ENCODE measurements at places on chromosomes 16 and 17.

- peak; percentile 60 for DNase-seq
Measured at GRCh38 chr16:50024684-50025536, at the start of gene CNEP1R1. Gene CNEP1R1 (plus strand): TSS chr16:50025225. CDS start chr16:50025316, 91 bp downstream.

GRCh38 chr16:67910158-67910557, 17.1 kb downstream of the PSKH1 start:
- DNase-seq = no peak

DNA sequence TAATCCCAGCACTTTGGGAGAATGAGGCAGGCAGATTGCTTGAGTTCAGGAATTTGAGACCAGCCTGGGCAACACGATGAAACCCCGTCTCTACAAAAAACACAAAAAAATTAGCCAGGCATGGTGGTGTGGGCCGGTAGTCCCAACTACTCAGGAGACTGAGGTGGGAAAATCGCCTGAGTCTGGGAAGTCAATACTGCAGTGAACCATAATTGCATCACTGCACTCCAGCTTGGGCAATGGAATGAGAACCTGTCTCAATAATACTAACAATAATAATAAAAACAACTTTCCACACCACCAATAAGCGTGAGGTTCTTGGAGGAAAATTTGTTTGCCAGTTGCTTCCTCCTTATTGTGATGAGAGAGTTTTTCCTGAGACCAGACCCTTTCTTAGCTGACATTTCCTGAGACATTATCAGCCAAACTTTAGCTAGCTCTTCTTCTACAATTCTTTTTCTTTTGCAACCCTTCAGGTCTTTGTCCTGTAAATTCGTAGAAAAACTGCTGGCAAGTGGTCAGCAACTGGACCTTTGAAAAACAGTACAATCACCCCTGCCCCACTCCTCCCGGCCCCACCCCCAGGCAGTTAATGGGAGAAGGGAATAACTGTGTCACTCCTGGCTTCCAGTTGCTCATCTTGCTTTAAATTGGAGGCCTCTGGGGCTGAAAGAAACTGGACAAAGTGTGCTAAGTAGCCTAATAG, 3.5 kb upstream of the EZH1 start:
- no peak for DNase-seq

DNA sequence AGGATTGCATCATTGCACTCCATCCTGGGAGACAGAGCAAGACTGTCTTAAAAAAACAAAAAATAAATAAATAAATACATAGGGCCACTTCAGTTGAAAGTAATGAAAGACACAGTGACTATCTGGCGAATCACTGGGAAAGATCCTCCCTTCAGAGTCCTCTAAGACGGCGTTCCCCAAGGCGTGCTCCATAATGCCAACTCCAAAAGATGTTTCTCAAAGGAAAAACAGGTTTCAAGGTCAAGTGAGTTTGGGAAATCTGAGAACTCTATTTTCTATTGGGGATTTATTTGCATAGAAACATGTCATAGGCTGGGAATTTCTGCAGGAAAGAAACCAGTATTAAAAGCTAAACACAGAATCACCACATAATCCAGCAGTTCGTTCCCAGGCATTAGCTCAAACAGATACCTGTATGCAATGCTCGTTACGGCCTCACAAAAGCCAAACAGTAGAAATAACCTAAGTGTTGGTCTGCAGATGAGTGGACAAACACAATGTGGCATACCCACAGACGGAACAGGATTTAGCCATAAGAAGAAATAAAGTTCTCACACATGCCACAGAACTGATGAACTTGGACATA, 7.9 kb downstream of the KLHDC4 start:
- DNase-seq = no peak

- DNase-seq = no peak
Measured at GRCh38 chr17:38568274-38568673, 37.5 kb downstream of the SRCIN1 start.

GRCh38 chr16:2833776-2834175, 3.7 kb downstream of the ZG16B start:
- DNase-seq = no peak

- no peak for DNase-seq
Measured at GRCh38 chr17:65559804-65560627, 1.4 kb downstream of the AXIN2 start.

DNA sequence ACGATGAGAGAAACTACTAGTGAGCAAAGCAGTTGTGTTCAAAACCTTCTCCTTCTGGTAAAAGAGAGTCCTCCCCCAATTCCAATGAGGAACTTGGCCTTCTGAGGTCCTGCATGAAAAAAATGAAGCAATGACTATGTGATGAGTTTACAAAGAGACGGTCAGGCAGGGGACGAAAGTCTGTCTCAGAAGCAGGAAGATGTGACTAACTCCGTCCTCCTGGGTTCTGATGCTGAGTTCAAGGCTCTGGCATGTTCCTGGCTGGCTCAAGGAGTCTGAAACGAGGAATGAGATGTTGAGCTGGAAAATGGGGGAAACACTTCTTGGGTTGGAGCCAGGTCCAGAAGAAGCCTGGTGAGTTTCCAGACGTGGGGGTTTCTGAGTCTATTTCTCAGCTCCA, 129.6 kb downstream of the CPPED1 start:
- no peak for DNase-seq

- no peak for DNase-seq
Measured at GRCh38 chr17:40178021-40178601, 841 bp downstream of the RAPGEFL1 start.

DNA sequence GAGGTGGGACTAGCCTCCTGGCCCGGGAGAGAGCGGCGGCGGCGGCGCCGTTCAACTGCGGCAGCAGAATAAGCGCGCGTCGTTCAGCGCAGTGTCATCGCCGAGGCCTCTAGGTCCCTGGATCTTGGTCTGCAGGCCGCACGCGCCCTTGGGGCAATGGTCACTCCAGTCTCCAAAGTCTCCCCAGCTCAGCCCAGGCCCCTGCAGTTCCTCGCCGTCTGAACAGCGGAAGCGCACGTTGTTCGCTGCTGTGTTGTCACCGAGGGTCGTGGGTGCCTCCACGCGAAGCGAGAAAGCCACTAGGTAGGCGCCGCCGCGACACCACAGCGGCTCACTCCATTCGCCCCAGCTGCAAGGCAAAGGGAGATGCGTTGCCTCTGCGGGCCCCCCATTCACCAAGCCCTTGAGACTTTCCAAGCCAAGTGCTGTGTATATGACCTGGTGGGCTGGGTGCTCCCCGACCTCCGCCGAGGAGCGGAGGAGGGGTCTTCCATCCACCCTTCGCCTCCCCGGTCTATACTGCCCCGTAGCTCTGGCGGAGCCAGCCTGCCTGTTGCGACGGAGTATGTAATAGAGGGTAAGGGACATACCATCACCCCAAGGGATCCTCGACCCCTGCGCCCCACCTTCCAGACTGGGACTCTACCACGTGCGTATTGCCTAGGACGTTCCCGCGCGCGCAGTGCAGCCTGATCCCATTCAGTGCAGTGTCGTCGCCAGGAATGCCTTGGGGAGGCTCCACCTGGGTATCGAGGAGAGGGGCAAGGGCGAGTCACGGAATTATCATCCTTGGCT, 656 bp downstream of the VMO1 start:
- no peak for DNase-seq

DNA sequence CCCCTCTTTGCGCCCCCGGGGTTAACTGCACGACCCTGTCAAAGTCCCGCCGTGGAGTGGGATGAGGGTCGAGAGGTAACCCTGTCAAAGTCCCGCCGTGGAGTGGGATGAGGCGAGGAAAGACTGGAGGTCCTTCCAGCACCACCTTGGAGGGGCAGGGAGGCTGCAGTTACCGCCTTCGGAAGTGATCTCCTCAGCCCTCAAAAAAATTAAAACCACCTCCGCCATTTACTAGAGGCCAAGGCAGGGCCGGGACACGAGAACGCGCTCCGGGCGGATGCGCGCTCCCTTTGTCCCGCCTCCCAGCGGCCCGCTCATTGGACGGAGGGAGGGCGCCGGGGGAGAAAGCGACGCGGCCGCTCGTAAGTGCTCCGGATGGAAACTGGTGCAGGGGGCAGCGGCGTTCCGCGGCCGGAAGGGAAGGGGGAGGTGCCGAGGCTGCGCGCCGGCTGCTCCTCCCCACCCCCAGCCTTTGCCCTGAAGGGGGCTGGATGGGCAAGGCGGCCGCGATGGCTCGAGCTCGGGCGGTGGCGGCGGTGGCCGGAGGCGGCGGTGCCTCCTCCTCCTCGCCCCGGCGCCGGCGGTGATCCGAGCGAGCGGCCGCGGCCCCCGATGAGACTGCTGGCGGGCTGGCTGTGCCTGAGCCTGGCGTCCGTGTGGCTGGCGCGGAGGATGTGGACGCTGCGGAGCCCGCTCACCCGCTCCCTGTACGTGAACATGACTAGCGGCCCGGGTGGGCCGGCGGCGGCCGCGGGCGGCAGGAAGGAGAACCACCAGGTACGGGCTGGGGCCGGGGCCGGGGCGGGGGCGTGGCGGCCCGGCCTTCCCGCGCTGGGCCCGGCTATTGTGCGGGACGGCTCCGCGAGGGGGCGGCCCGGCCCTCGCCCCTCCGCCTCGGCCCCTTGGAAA, at the start of gene METTL9:
Gene METTL9, plus strand, starts transcription at position 456 of the 909 bp plus-strand sequence. Its CDS starts 157 bp downstream, at position 613.
- peak; percentile 82 for DNase-seq

DNA sequence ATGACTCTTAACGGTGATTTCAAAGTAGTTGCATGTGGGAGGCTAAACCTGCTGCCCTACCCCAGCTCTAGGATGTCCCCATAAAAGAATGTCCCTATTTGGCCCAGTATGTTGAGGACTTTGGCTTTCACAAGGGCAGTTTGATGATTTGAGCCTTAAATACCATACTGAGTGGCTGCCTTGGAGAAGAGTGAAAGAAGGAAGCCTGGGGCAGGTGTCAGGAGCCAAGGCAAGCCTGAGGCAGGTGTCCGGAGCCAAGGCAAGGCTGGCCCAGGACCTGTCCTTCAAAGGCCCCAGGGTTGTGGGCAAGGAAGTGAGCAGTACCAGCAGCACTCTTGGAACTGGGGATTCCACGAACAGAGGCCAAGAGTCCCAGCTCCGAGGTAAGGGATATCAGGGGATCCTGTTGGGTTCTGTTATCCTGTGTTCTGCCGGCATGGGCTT, 18.6 kb downstream of the ST6GALNAC2 start:
- no peak for DNase-seq

DNA sequence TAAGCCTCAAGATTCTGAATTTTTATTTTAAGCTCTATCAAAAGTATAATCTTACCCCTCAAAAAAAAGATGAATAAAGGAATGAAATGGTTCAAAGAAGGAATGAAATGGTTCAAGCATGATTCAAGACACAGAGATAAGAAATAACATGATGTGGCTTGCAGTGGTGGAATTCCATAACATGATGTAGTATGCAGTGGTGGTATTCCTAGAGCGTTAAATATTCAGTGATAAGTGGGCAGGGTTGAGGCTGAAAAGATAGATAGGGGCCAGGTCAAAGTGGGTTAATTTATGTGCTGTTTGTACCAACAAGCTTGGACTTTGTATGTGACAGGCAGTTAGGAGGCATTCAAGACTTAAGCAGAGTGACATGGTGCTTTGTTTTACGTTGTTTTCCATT, 29.6 kb downstream of the TNRC6A start:
- DNase-seq = no peak

- DNase-seq = no peak
Measured at GRCh38 chr17:63138713-63139112, 172.7 kb downstream of the TANC2 start.

DNA sequence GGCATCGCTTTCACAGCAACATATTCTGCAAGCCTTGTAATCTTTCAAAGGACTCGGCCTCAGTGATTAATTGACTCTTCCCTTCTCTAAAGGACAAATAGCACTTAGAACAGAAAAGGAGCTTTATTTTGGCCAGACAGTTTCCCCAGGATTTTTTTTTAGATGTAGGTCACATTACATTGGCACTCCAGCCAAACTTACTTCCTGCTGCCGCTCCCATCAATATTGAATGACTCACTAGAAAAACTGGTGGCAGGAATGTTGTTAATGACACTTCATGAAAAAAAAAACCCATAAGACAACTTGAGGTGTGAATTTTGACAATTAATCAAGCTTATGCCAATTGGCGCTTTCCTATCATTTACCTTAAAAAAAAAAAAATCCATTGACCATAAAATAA, 432.6 kb downstream of the TOX3 start:
- DNase-seq = no peak

- no peak for DNase-seq
Measured at GRCh38 chr17:33562792-33563191, 269.7 kb upstream of the ASIC2 start.

DNA sequence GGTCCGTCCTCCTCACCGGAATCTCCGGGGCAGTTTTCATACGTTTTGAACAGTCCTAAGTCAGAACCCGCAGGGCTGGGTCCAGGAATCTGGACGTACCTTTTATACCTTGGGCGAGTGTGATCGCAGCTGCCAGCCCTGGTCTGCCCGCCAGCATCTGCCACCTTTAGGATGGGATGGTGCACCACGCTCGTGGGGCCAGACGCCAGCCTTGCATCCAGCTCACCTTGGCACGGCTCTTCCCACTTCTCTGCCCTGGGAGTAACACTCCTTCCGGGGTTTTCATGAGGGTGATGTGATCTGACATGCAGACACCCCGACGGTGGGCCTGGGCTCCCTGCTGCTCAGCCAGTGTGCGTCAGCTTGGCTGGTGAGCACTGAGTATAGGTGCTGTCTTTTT, 66.6 kb upstream of the ZNF469 start:
- no peak for DNase-seq

DNA sequence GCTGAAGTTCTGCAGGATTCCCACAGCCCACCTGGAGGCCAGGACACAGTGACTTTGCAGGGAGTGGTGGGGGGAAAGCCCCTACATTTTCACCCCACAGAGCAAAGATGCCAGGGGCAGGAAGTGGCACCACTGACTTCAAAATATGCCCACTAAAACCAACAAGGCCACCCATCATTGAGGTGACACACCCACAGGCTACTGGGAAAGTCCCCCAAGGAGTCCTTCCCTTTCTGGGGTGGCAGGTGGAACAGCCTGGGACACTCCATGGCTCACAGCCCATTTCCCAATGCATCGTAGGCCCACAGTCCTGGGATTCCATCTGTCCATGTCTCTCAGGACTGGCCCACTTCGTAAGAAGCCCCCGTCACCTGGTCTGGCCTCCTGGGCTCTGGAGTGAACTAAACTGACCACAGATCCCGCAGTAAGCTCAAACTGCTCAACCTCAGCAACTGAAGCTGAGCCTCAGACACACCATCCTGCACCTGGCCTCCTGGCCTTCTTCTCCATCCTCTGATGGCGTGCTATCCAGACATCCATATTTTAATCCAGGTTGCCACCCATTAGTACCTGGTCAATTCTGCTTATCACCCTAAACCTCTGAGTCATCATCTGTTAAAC, 7.5 kb upstream of the CCL1 start:
- DNase-seq = no peak

DNA sequence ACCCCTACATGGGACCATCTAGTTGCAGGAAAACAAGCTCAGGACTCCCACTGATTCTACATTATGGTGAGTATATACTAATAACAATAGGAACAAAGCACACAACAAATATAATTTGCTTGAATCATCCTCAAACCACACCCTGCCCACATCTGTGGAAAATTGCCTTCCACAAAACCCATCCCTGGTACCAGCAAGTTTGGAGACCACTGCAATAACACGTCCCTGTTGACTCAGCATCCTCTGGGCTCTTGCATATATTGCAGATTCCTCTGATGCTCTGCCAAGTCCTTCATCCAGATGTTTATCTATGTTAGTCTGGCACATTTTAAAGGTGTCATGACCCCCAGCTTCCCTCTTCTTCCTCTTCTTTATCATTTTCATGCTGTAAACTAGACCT, 138.4 kb downstream of the PCTP start:
- DNase-seq = no peak
